ENCODE measurements at places on chromosomes 11 and 22. TPM values are rescaled to one million over a fixed set of nuclear protein-coding genes. Genes with fewer than 3 reads are reported as not detected.

The OR8B4 gene
- not detected for total RNA-seq

The ACRV1 gene
- total RNA-seq = not detected

DNA sequence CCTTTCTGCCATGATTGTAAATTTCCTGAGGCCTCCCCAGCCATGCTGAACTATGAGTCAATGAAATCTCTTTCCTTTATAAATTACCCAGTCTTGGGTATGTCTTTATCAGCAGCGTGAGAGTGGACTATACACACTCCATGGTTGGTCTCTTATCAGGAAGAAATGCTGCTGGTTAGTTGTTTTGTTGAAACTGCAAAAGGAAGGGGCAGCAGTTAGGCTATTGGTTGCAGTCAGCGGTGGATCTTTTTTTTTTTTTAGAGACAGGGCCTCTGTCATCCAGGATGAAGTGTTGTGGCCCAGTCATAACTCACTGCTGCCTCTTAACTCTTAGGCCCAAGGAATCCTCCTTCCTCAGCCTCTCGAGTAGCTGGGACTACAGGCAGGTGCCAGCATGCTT lies 51.7 kb downstream of the HSD17B12 start:
- H3K4me1 ChIP-seq = no peaks in the 10 kb centered on the region
- no peaks in the 10 kb centered on the region for H3K36me3 ChIP-seq
- H3K27ac ChIP-seq = no peak overlapping the region

DNA sequence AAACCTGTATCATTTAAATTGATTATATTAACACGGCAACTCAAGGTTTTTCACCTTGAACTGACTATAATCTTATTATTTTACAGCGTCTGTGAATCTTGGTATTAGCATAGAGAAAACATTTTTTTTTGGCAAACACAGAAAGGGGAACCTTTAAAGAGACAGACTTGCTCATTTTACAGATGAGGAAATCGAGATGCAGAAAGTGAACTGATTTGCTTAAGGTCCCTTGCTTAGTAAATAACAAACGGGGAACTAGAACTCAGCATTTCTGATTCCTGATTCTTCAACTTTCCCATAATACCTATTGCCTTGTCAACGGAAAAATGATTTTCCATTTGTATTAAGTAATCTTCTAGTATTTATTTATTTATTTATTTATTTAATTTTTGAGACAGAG lies 33.2 kb upstream of the CECR2 start:
- H3K36me3 ChIP-seq = no peaks in the 10 kb centered on the region
- H3K4me3 ChIP-seq = no peak overlapping the region
- peaks cover 17% of the 10 kb centered on the region for H3K4me1 ChIP-seq
- DNase-seq = no peak

DNA sequence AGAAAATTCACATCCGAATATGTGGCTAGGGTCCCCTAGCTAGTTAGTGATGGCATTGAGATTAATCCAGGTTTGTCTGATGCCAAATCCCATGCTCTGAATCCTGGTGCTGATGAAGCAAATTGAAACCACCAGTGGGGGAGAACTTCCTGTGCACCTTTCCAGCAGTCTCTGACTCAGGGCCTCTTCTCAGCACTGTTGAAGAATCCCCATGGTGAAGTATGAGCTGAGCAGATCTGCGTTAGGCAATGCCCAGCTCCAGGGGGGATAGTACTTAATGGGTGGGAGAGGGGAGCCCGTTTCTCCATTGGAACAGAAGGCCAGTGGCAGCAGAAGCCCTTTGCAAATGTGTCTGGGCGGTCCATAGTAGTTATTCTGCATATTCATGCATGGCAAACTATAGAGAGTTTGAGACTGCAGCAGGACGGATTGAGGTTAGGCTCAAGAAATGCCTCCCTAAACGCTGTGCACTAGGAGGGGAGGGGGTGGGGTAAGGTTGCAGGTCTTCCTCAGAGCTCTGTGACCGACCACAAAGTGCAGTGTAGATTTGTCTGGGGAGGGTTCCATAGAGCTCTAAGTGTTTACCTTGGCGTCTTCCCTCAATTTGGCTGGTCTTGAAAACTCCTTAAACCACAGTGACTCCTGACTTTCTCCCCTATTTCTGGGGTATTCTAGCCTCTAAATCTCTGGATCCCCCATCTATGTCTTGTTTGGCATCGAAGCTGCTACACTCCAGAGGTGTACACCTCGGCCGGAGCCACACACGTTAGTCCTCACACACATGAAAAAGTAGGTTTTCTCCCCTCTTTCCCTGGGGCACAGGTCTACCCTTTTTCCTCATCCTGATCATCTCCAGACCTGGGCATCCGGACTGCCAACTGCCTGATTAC lies 4.8 kb downstream of the POU2F3 start:
- H3K27ac ChIP-seq = no peak overlapping the region
- DNase-seq = no peak
- H3K4me1 ChIP-seq = peaks cover 4% of the 10 kb centered on the region
- H3K4me3 ChIP-seq = no peak overlapping the region
- no peaks in the 10 kb centered on the region for H3K36me3 ChIP-seq
- H3K27me3 ChIP-seq = no peaks in the 10 kb centered on the region

- no peak overlapping the region for H3K27ac ChIP-seq
- no peak overlapping the region for H3K4me3 ChIP-seq
- DNase-seq = no peak
- H3K36me3 ChIP-seq = peaks cover 68% of the 10 kb centered on the region
These were observed 14.6 kb upstream of the PHLDB1 start for GRCh38 chr11:118592616-118593367.

- no peaks in the 10 kb centered on the region for H3K36me3 ChIP-seq
- peak overlapping the region; percentile 57 for H3K4me3 ChIP-seq
- DNase-seq = no peak
- no peak overlapping the region for H3K27ac ChIP-seq
These were observed 73.2 kb upstream of the TCF20 start for GRCh38 chr22:42343531-42344081.

GRCh38 chr22:45548991-45549761 lies 46.5 kb downstream of the FBLN1 start:
- no peak overlapping the region for H3K4me3 ChIP-seq
- H3K27me3 ChIP-seq = no peaks in the 10 kb centered on the region
- H3K36me3 ChIP-seq = no peaks in the 10 kb centered on the region
- DNase-seq = no peak
- no peak overlapping the region for H3K27ac ChIP-seq

DNA sequence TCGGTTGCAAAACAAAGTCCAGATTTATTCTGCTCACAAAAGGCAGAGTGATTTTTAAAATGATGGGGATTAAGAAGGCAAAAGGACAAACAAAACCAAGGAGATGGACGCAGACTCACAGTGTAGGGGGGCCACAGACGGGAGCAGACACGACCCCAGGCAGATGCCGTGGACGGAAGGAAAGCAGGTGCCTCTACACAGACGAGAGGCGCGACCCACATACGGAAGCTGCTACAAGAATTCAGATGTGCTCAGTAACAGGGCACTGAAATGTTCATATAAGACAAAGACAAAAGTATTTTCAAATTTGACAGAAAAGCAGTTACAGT lies 148.9 kb downstream of the BRD1 start:
- no peak for DNase-seq
- no peak overlapping the region for H3K4me3 ChIP-seq

- no peak overlapping the region for H3K4me3 ChIP-seq
- H3K36me3 ChIP-seq = peaks cover 20% of the 10 kb centered on the region
- DNase-seq = no peak
- no peak overlapping the region for H3K27ac ChIP-seq
- no peaks in the 10 kb centered on the region for H3K27me3 ChIP-seq
These were observed 10.3 kb downstream of the HSPA8 start for GRCh38 chr11:123051634-123052033.

- H3K4me1 ChIP-seq = peaks cover 11% of the 10 kb centered on the region
- peak; percentile 29 for DNase-seq
These were observed 1.2 kb upstream of the ASCL2 start for GRCh38 chr11:2271327-2272227.

DNA sequence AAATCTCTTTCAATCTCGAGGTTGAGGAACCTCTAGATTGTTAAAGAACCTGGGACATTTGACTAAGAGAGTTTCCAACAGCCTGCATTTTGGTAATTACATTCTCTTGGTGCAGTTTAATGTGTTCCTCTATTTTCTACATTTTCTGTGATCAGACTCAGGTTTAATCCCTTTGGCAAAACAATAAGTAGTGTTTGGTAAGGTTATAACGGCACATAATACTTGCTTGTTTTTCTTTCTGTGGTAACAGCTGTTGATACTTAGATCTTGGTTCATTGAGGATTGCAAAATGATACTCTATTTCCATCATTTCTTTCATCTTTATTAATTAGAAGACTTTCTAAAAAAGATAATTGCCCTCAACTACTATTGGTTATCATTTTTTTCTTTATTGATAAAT lies 271.3 kb downstream of the SBF2 start:
- H3K36me3 ChIP-seq = no peaks in the 10 kb centered on the region
- no peak for DNase-seq
- no peaks in the 10 kb centered on the region for H3K4me1 ChIP-seq
- H3K27me3 ChIP-seq = no peaks in the 10 kb centered on the region
- no peak overlapping the region for H3K4me3 ChIP-seq
